Sciatic nerve (tissue), 2 donors: ENCODE measurements at places on chromosomes 4 and X.

GRCh38 chrX:41711021-41711667, 12.8 kb upstream of the GPR82 start:
- no peak for DNase-seq

DNA sequence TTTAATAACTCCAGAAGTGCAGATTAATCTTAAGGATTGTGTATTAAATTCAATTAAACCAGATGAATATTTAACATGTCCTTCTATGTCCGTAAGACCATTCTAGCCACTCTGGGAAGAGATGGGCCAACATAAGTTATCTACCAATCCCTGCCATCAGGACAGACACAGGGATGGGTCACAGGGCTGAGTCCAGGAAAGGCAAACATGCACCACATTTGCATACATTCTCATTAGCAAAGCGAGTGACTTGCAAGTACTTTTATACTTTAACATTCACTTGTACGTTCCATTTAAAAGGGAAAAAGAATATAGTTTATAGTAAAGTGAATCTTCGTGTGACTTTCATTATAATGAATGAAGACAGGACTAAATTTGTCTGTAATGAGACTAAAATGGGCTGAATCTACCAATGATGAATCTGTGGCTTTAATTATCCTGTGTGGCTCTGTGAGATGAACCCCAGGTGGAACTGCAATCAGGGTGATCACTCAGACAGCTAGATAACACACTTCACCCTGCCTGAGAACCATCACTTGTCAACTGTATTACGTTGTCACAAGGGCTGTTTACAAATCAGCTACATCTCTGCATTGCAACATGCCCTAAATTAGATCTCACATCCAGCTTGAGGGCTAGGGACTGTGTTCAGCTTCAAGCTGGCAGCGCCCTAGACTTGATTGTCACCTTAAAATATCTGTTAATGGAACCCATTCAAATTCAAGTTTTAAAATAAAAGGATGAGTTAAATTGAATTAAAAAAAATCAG, 77.2 kb downstream of the SH3KBP1 start:
- DNase-seq, result no peak

- DNase-seq, result no peak
These were observed 321.0 kb downstream of the OPHN1 start for GRCh38 chrX:68112321-68112720.

GRCh38 chr4:87050596-87050995, 115.8 kb downstream of the AFF1 start:
- peak; percentile 78 for DNase-seq

DNA sequence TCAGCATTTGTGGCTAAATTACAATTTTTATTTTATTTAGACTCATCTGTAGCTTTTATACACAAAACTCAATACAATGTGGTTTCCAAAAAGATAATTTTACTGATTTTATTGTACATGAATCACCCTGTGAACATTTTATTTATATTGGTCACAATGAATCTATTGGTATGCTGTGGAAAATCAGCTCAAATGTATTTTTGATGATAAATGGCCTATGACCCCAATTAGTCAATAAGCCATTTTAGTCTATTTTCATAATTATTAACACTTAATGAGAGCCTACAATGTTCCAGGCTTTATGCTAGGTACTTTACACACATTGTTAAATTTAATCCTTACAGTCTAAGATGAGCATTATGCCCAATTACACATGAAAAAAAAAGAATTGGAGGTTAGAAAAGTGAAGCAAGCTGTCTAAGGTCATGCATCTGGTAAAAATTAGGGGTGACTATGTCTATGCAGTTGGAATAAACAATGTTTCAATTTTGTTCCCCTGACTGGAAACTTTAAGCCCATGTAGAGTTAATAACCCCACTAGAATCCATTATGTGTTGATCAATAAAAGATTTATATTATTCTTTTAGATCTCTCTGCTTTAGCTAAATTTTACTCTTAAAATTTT, 344.7 kb downstream of the PABPC4L start:
- no peak for DNase-seq

DNA sequence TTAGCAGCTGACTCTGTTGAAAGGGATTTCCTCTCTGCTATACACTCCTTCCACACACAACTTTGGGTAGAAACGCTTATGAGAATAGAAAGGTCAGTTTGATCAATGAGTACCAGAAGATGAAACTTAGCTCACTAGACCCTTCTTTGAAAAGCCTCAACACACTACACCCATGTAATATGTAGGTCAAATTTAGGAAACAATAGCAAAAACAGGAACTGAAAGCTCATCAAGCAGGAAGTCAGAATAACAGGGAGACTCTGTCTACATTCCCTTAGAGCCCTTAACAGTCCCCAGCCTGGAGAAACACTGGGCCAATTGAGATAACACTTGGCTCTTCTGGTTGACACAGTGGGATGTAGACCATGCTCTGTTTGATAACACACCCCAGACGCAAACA, 30.7 kb downstream of the SRPX2 start:
- DNase-seq, result no peak

DNA sequence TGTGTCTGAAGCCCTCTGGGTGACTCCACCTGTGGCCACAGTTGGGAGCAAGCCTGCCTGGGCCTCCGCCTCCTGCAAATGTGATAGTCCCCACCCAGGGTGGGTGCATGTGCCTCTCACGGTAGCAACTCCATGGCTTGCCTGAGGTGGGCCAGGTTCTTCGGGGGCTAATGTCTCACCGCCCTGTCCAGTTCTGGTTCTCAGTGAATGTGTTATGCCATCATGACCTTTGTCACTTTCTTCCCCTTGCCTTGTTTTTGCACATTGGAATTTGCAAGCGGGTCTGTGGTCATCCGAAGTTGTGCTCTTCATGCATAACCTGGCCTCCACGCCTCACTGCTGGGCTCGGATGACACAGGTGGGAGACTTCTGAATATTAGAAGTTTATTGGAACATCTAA, 39.7 kb downstream of the SHROOM2 start:
- no peak for DNase-seq

DNA sequence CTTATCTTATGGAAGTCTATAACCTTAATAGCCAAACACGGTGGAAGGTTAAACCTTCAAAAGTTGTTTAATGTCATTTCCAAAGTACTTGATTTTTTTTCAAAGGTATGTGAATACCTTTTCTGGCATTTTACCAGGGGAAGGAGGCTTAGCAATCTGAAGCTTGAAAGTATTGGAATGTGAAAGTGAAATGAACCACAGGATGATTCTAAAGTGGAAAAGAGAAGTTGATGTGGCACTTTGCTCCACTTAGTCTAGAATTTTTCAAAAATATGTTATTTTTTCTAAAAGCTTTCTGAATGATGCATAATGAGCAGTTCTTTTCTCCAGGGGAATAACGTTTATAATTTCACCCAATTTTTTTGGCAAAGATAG, 19.2 kb downstream of the PI4K2B start:
- DNase-seq, result no peak

DNA sequence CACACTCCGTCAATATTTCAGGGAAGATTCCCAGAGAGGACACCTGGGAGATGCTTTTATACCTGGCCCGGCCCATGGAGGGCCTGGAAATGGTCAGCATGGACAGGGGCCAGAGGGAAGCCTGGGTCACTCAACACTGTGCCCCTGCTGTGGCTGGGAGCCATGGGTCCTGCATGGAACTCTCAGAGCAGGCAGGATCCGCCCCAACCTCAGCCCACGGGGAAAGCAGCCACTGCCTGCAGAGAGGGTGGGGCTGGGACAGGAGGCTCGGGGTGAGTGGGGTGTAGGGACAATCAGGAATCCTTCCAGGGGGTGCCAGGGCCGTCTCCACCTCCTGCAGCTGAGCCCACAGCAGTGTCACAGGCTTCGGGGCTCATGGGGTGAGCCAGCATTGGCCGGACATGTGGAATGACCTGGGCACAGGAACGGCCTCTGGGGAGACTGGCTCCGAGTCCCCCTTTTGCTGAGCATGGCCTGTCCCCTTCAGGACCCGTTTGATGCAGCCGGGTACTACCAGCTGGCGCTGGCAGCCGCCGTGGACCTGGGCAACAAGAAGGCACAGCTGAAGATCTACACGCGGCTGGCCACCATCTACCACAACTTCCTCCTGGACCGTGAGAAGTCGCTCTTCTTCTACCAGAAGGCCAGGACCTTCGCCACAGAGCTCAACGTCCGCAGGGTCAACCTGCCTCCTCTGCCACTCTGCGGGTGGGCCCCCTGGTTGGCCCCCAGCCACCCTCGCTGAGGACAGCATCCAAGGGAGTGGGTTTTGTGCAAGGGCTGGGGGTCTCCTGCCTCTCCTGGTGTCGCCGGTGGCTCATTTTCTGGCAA, 29.1 kb upstream of the HTRA3 start:
- DNase-seq, result no peak

- no peak for DNase-seq
These were observed 41.8 kb upstream of the WDR1 start for GRCh38 chr4:10158333-10158942.

DNA sequence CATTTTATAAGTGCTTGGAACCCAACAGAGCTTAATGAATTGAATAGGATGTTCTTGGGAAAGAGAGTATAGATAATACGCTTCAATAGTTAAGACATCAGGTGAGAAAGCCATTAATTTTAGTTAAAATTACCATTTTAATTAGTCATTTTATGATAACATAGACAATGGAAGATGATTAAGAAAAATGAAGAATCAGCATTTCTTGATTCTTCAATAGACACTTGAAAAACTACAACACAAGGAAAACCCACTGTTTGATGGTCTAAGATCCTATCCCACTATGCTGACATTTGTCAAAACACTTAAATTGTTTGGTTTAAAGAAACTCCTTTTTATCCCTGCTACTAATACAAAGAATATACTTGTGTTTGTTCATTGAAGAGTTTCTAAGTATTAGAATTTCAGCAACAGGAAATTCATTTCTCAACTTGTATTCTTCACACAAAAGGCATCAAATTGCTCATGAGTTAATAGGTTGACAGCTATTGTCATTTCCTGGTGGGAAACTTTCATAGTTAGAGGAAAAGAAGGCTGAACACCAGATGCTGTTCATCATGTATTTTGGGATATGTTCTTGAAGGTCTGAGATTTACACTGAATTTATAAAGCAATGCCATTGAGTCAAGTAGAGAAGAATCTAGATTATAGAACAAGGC, 9.6 kb upstream of the CXCL2 start:
- no peak for DNase-seq

GRCh38 chr4:54359919-54360650, 131.0 kb downstream of the PDGFRA start:
- DNase-seq, result no peak

DNA sequence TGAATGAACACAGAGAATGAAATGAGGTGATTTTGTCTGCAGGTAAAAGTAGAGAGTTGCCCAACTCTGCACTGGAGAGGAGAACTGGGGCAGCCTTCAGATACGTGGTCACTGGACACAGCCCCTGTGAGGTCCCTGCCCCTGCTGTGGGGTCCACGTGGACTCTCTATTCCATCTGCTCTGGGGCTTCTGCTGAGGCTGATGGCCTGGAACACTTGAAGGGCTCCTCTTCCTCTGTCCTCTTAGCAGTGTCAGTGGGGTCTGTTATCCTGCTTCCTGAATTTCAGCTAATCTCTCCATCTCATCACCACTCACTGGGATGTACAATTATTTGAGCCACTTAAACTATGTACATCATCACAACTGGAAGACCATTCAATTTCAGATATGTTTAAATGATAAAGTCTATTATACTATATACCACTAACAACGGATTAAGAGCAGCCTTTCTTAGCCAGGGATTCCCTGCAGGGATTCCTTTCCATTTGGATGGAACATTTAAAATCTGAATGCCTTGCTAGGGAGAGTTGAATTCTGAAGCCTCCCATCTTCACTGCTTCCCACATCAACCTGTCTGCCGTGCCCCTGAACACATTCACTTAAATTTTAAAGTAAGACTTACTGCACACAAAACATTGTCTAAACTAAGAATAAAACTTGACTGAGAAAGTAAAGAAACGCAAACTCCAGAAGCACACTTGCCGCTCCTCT, 74.0 kb downstream of the CC2D2A start:
- DNase-seq, result no peak

GRCh38 chr4:104890598-104891275, 255.9 kb upstream of the TET2 start:
- DNase-seq, result no peak

DNA sequence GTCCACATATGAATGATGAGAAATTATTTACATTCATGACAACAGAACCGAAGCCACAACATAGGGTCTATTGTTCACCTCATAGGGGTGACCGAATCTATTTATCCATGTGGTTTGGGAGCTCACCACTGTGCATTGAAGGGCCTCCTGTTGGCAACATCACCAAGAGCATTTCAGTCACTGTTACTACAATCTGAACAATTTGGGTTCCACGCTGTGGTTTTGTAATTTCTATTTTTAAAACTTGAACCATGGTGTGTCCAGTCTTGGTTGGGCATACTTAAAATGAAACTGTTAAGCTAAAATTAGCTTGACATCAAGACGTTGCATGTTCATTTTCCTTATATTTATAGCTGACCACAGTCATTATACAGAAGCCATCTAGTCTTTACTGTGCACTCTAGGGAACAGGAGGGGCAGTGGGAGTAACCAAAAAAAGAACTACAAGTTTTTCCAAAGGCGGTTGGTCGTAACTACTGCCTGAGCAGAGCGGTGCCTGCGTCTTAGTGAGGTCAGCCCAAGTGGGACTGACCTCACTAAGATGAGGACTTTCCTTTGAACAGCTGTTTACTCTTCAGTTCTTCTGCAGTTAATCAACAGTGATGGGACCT, 192.1 kb downstream of the SPRY1 start:
- DNase-seq, result no peak

DNA sequence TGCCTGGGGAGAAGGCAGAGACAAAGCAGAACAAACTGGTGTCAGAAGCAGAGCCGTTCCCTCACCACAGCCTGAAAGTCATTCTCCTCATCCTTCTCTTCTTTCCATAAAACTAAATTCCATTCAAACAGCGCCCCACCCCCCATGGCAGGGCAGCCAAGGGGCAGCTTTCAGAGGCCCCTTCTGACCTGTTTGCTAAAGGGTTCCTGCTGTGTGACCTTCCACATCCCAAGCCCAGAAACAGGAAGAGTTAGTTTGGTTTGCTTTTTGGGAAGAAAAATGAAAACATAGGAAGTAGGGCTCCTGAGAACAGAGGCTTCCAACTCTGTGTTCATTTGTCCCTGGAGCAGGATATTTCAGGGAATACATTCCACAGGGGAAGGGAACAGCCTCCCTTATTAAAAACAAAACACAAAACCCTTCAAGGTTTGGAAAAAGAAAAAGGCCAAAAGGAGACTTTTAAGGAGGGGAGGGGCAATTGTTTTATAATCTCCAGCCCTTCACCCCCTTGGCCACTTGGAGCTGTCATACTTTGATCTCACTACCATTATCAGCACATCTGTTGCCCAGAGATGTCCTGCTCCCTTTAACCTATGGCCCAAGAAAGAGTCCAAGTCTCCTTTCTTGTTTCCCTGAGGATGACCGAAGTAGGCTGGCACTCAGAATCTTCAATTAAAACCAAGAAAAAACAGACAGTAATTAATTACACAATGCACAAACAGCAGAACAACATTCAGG, 25.3 kb downstream of the STARD8 start:
- DNase-seq, result peak; percentile 77
